Stimulated activated CD4-positive, alpha-beta T cell treated with anti-CD3 and anti-CD28 coated beads, Interleukin-12 subunit alpha, Interleukin-12 subunit beta, amount 100 ng/mL, for 4 hours (primary cell): ENCODE measurements at places on chromosomes 13 and 19.
A peak's percentile ranks its signal among the peaks of the same experiment; 100 is the strongest.

GRCh38 chr19:17113127-17113785 lies 37.7 kb downstream of the MYO9B start:
- DNase-seq: no peak

- DNase-seq: no peak
Measured at GRCh38 chr13:98795220-98795619, 42.7 kb upstream of the SLC15A1 start.

- no peak for DNase-seq
Measured at GRCh38 chr13:51258612-51259548, 36.7 kb downstream of the FAM124A start.

- DNase-seq: no peak
Measured at GRCh38 chr19:4807188-4807587, 15.7 kb downstream of the FEM1A start.

GRCh38 chr13:110731072-110731471 lies 17.6 kb downstream of the ING1 start:
- DNase-seq: no peak

DNA sequence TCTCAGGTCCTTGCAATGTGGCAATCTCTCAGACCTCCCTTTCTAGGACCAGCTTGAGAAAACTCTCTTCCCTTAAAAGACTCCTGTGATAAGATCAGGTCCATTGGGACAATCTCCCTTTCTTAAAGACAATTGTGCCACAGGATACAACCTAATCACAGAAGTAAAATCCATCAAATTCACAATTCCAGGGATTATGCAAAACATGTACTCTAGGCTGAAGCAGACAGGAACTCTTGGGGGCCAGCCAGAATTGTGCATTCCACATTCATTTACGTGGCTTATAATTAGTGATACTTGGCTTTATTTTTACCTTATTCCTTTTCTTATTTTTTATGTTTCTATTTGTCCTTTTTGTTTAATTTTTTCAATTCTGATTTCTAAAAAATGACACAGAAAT lies 257.9 kb downstream of the KLF12 start:
- DNase-seq: no peak

DNA sequence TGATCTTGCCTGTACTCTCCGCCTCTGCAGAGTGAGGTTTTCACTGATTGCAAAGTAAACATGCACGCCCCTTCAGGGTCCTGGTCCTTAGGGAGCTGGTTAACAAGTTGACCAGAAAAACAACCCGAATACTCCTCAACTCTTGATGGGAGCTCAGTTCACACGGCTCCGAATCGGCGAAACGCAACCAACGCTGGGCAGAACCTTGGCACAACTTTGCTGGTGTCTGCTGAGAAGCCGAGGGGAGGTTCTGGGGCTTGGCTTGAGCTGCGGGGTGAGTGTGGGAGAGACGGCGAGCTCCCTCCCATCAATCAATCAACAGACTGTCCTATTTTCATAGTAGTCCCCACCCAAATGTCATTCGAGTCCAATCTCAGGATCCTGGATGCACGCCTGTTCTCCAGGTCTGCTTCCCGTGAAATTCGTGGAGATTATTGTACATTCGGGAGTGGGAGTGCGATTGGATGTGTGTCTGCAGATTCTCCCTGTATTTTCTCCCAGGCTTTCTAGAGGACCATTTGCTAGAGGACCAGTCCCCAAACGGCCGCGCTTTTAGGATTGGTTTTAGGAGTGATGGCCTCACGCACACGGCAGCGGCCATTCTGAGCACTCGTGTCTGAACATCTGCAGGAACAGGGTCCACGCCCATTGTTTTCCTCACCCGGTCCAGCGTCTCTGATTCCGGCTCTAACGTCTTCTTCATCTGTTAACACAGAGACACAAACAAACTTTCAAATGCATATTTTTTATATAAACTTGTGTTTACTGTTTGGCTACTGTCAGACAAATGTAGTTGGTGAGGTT lies 51.6 kb upstream of the F7 start:
- DNase-seq: no peak

DNA sequence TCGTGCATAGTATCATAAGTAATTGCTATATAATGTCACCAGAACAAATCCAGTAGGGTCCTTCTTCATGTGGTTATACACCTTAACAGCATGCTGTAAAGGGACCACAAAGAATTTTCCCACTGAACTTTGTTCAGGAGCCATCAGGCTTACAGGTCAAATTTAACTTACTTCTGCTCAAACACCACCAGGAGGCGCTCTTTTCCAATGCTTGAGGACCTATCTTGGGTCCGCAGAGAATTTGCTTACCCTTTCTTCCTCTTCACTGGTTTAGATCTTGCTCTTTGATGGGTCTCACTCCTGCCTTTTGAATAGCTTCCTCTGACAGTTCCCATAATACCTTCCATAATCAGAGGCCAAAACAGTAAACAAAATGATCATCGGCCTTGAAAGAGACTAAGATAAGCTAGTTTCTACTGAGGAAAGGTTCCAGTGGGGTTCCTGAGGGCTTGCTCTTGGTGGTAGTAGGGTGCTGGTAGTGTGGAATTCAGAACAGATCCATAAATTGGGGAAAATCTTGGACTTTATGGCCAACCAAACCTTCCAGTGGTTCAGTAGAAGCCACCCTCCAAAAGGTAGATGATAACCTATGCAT lies 37.4 kb downstream of the SCGB2B2 start:
- peak; percentile 53 for DNase-seq

GRCh38 chr19:23906835-23907234 lies 7.9 kb upstream of the ZNF726 start:
- DNase-seq: no peak

GRCh38 chr13:81493144-81493543 lies 1152.2 kb upstream of the SPRY2 start:
- DNase-seq: no peak

GRCh38 chr19:2252055-2252796 lies 3.1 kb downstream of the AMH start:
- DNase-seq: no peak

DNA sequence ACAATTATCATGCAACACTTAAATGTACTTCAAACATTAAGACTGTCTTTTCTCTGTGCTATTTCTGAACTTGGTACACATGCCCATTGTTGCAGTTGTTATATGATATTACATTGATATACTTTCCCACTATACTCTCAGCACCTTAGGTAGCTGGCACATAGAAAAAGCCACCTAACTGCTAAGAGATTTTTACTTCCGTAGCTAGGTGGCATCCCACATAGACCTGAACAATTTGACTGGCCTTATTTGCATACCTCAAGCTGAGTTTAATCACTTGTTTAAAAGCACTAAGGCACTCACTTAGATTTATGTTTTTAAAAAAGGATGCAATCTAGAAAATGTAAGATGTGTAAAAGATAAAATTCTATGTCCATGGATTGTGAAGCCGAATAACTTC lies 194.2 kb downstream of the POU4F1 start:
- no peak for DNase-seq

DNA sequence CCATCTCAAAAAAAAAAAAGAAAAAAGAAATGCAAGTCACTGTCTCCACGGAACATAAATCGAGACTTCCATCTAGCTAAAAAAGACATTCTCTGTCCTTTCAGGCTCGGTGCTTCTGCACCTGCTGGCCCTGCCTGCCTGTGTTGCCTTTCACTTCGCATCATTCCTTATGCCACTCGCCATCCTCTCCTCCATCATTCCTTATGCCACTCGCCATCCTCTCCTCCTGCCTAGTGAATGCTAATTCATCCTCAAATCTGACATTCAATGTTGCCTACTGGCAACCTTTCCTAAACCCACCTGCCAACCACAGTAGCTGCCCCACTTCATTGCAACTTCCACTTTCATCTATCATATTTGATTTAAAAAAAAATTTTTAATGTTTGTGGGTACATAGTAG lies 36.7 kb downstream of the KCTD12 start:
- no peak for DNase-seq

- DNase-seq: no peak
Measured at GRCh38 chr19:41987141-41987860, 6.7 kb downstream of the ATP1A3 start.

DNA sequence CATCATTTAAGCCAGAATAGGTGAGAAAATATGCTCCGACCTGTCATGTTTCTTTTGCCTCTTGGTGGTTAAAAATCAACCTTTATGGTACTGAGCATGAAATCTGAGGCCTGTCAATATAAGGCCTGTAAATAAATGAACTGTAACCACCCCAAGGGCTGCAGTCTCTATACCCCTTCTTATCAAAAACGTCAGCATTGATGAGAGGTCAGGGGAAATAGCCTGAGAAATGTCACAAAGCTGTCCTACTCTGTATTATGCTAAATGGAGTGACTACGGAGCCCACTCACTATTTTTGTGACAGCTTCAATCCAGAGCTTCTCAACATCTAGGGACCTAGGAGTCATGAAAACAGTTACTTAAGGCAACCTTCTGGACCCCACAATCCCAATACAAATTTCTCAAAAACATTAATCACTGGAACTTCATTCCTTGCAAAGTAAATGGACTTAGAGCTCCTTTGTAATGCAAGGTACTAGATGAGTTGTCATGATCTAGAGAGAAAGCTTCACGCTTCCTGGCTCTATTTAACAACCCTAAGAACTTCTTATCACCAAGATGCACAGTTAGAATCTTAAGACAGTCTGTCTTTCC lies 2.7 kb upstream of the RAP2A start:
- DNase-seq: no peak

GRCh38 chr13:49517461-49517860 lies 21.7 kb downstream of the PHF11 start:
- no peak for DNase-seq

GRCh38 chr19:3100747-3101730 lies 6.9 kb downstream of the GNA11 start:
- no peak for DNase-seq

- DNase-seq: no peak
Measured at GRCh38 chr19:37893845-37894575, 12.4 kb downstream of the WDR87 start.

DNA sequence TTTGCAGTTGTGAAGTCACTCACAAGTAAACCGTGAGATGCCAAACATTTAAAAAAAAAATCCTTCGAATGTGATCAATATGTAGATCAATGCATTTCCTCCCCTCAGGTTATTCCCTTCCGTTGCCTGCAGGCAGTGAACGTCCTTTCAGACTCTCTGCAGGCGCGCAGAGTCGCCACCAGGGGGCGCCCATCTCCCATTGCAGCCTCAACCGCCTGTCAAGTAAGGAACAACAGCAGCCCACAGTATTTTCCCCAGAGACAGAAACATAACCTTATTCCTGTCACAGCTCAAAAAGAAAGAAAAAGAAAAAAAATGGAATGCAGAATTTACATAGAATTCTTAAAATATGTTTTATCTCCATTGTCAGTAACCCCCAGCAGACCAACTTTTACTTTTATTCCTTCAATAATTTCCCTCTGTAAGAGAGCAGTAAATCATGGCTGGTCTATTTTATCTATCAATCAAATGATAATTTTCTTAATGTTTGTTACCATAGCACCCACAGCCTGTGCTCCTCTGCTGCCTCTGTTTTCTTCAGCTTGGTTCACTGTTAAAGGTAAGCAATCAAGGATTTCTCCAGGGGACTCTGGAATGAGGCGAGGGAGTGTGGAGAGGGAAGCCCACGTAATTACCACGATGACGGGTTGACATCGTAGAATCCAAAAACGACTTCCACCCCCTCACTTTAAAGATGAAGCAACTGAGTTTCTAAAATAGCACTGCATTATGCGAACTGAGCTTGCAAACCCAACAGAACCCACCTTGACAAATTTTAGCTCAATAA lies 637.6 kb upstream of the ARGLU1 start:
- DNase-seq: peak; percentile 43

DNA sequence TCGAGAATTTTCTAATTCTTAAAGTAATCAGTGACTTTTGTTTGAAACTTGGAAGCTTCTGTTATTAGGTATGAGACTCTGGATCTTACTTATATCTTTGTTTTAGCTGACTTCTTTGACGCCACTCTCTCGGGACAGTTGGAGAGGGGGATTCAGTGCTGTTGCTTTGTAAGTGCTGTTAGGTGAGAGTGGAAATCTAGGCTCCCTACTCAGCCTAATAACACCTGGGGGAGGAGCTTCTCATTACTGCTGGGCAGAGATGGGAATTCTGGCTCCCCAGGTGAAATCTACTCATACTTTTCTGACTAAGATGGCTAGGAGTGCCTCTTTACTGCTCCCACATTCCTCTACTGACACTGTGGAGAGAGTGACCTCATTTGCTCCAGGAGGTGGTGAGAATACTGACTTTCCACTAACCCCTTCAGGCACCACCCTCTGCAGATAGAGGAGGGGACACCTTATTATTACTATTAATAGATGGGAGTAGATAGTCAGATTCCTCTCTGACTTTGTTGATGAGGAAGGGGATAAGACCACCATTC lies 324.9 kb upstream of the SPRY2 start:
- DNase-seq: no peak

- DNase-seq: no peak
Measured at GRCh38 chr13:49690133-49690994, 922 bp downstream of the EBPL start.

DNA sequence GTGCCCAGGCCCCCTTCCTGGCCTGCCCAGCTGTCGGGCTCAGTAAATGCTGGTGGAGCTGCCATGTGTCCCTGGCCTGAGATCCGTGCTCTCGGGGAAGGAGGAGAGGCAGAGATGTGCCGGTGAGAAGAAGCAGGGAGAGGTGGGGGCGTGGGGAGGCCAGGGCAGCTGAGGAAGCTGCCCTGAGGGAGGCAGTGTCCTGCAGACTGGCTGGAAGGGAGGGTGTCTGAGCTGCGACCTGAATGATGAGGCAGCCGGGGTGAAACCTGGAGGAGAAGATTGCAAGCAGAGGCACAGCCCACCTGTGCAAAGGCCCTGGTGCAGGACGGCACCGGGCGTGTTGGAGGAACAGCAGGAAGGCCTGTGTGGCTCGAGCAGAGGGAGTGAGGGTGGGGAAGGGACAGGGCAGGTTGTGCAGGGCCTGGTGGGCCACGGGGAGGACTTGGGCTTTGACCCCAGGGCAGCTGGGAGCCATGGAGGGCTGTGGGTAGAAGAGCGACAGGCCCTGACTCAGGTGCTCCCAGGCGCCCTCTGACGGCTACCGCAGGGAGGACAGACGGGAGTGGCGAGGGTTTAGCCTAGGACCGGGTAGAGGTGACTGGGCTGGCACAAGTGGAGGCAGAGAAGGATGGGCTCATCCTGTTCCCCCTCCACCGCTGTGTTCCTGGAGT lies 14.0 kb upstream of the CELF5 start:
- DNase-seq: peak; percentile 76

DNA sequence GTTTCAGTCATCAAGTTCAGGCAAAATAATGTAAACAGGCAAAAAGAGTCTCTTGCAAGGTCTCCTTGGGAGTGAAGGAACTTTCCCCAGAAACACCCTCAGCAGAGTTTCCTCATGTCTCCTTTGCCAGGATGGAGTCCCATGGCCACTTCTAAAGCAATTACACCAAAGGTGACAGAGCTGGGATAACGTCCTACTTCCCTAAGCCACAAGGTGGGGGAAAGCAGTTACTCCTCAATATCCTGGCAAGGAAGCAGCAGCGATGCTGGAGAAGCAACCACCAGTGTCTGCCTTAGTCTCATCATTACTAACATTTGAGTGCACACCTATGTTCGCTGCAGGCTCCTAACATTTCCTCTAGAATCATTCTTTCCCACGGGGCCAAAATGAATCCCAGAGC lies 88.6 kb downstream of the UBL3 start:
- DNase-seq: no peak

DNA sequence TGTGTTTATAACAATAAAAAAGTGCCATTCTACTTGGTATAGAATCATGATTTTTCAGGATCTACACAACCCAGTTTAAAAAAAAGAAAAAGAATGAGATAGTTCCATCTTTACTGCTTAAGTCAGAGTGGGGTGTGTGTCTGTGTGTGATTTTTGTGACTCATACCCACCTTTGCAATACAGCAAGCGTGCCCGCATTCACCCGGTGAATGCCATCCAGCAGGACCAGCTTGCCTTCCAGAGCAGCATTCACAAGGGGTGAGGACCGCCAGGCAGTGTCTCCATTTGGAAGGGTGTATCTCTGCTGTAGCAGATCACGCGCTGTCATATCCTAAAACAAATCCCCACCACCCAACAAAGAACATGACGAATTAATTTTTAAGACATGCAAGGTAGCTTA lies 127.7 kb downstream of the VWA8 start:
- no peak for DNase-seq
